ENCODE measurements at places on chromosomes 11 and 22. TPM values are rescaled to one million over a fixed set of nuclear protein-coding genes. Genes with fewer than 3 reads are reported as not detected.

The CHADL gene
- 0.39 TPM for total RNA-seq

DNA sequence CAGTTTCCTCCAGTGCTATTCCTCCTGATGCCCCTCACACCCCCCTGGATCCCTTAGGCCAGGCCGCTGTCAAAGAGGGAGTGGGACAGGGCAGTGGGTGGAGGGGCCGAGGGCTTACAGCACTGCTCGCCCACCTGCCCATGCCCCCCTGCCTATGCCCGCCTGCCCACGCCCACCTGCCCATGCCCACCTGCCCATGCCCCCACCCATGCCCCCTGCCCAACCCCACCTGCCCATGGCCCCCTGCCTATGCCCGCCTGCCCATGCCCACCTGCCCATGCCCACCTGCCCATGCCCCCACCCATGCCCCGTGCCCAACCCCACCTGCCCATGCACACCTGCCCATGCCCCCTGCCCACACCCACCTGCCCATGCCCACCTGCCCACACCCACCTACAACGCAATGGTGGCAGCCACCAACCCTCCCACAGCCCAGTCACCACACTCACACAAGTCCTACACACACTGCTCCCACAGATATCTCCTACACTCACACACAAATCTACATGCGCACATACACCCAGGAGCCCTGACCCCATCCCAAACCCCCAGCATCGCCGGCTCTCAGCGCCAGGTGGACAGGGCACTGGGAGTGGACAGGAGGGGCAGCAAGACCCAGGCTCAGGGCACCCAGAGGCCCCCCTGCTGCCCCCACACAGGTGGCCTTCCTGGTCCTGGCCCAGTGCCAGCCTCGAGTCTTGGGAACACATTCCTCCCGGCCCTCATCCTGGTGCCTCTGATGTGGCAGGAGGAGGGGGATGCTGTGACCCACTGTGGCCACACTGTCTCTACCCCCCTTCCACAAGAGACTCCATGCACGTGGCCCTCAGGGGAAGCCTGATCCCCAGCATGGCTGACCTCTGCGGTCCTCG is 61.8 kb downstream of the CYTH4 start:
- DNase-seq, result no peak
- H3K4me3 ChIP-seq, result no peak overlapping the region
- H3K27ac ChIP-seq, result no peak overlapping the region
- H3K36me3 ChIP-seq, result no peaks in the 10 kb centered on the region

- H3K4me1 ChIP-seq, result no peaks in the 10 kb centered on the region
- no peaks in the 10 kb centered on the region for H3K27me3 ChIP-seq
- H3K27ac ChIP-seq, result no peak overlapping the region
- no peaks in the 10 kb centered on the region for H3K36me3 ChIP-seq
- DNase-seq, result no peak
Observed at GRCh38 chr22:43501878-43502277, 90.1 kb downstream of the MPPED1 start.

DNA sequence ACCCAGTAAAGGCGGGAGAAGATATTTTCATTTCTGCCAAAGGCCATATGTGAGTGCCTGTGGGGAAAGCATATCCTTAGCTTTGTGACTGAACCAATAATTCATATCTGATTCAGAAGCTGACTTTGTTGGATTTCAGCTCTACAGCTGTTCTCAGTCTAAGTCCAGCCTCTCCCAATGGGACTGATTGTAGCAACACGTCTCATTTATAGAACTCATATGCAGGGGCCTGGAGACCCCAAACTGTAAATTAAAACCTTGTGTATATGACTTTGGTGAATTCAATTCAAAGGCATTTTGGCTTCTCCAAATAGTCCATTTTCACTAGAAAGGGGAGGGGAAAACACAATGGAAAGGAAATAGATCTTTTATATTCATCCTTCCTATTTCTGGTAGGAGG is 250.4 kb upstream of the SORL1-AS1 start:
- no peaks in the 10 kb centered on the region for H3K36me3 ChIP-seq
- H3K4me3 ChIP-seq, result no peak overlapping the region
- no peak for DNase-seq
- no peaks in the 10 kb centered on the region for H3K4me1 ChIP-seq

GRCh38 chr11:18727479-18728236 is 1.7 kb upstream of the IGSF22 start:
- no peak overlapping the region for H3K4me3 ChIP-seq
- H3K27ac ChIP-seq, result no peak overlapping the region
- H3K36me3 ChIP-seq, result no peaks in the 10 kb centered on the region
- peak; percentile 39 for DNase-seq

The VWA5A gene
- total RNA-seq, result 4.3 TPM

The SERHL2 gene
- 2.3 TPM for total RNA-seq

GRCh38 chr11:75262436-75262835 is 21.9 kb downstream of the TPBGL start:
- peaks cover 2% of the 10 kb centered on the region for H3K36me3 ChIP-seq
- H3K27ac ChIP-seq, result no peak overlapping the region
- H3K27me3 ChIP-seq, result no peaks in the 10 kb centered on the region

The YWHAH gene
- 173 TPM for total RNA-seq

GRCh38 chr11:8298801-8299786 is 35.4 kb upstream of the LMO1 start:
- H3K36me3 ChIP-seq, result no peaks in the 10 kb centered on the region
- DNase-seq, result no peak
- no peak overlapping the region for H3K4me3 ChIP-seq
- H3K4me1 ChIP-seq, result no peaks in the 10 kb centered on the region
- no peak overlapping the region for H3K27ac ChIP-seq

The C11orf86 gene
- not detected for total RNA-seq

Measured in activated naive CD8-positive, alpha-beta T cell treated with anti-CD3 and anti-CD28 coated beads for 36 hours (primary cell).